ENCODE measurements at places on chromosomes 3 and 15.

DNA sequence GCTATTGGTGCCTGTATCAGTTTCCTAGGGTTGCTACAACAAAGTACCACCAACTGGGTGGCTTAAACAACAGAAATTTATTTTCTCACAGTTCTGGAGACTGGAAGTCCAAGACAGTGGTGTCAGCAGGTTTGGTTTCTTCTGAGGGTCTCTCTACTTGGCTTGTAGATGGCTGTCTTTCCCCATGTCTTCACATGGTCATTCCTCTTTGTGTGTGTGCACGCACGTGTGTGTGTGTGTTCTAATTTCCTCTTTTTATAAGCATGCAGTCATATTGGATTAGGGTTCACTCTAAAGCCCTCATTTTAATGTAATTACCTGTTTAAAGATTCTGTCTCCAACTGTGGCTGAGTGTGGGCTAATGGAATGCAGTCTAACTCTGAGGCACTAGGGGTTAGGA, 182.5 kb downstream of the SPATA16 start:
- DNase-seq = no peak

DNA sequence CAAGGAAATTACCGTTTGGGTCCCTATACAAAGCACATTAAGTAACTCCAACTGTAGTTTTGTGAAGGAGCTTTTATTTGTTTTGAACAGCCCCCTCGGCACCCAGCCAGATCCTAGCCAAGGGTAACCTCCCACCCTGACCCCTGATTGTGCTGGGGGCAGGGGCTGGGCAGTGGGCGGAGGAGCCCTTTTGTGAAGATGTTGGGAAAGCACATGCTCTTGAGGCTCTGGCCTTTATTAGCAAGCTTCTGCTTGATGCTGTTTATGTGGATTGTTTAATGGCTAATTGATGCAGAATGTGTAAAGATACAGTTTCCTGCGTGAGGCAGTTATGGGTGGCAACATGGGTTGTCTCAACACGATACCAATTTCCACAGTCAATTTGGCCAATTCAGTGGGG, 136.5 kb downstream of the MAP2K5 start:
- no peak for DNase-seq

DNA sequence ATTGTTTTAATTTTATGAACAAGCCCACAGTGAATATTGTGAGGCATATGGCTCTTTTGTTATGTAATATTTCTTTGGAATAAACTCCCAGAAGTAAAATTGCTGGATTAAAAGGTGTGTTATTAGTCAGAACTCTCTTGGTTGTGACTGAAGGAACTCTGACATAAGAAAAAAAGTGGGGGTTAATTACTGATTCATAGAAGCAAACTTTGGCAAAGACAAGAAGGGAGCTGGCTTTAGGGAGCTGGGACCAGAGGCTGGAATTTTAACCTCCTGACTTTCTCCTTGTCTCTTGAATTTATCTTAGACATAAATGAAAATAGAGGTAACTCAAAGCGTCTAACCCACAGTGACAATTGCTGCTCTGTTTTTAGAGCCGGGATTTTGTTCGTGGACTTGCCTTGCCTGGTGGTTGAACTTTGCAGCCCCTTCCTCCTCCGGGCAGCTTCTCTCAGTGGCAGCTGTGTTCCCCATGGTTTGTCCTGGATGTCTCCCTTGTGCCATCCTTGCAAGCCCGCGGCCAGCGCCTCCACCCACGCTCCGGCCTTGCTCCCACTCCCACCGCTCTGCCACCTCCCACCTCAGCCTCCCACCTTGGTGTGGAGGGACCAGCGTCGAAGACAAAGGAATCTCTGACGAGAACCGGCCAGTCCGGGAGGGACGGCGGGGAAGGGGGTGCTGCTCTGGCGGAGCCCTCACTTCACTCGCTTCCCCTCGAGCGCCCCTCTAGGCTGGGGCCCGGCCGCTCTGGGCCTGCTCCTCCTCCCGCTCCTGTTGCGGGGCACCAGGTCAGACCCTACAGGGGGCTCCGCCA, 28.0 kb downstream of the ARHGAP31 start:
- DNase-seq = no peak

DNA sequence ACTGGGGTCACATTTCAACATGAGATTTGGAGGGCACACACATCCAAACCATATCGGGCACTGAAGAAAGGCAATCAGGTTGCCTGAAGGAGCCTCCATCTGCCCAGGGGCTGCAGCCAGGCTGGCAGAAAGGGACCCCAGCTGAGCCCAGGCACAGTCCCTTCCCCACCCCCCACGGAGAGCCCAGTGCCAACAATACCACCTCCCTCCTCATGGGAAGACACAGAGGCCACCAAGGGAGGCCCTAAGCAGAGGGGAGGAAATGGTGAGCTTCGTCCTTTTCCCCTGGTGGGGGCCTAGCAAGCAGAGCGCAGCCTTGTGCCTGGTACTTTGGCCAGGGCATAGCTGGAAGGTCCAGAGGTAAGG, 3.0 kb upstream of the STRA6 start:
- no peak for DNase-seq

GRCh38 chr3:70006089-70006488, 6.6 kb downstream of the SAMMSON start:
- DNase-seq = no peak

GRCh38 chr3:14240366-14240765, 61.7 kb downstream of the LSM3 start:
- no peak for DNase-seq

DNA sequence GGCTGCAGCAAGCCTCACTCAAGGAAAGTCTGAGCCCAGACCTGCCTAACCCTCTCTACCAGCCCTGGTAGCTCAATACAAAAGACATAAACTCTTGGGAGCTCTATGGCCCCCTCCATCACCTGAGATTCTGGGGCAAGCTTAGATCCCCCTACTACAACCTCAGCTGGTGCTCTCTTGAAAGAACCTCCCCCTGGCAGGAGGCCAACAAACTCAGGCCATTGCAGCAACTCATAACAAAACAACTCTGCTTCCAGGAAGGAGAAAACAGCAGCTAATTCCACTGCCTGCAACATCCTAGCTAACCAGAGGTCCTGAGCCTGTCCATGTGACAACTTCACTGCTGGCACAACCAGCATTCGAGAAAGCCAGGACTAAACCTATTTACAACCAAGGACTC, 169.2 kb downstream of the ROBO1 start:
- DNase-seq = no peak

DNA sequence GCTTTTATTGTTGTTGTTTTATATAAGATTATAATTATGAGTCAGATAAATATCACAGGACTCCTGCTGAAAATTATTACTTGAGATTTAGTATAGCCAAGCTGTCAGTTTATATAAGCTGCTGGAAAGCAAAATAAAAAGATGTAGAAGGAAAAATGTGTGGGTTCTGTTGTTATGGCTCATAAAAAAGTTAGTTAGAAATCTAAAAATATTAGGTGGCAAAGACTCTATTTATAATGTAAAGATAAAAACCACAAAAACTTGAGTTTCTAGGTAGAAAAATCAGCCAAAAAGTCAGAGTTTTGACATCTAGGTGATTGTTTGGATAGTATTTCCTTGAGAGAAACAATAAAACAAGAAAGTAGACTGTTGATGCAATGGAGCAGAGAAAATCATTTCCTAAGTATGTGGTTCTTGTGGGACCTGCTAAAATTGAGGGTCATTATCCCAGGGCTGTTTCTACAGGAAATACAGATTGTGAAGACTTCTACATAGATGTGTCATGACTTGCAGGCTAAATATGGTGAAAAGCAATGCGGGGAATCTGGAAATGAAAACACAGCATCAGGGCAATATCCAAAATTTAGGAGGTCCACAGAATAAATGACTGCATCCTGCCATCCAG, 1109.6 kb upstream of the CADM2 start:
- no peak for DNase-seq

DNA sequence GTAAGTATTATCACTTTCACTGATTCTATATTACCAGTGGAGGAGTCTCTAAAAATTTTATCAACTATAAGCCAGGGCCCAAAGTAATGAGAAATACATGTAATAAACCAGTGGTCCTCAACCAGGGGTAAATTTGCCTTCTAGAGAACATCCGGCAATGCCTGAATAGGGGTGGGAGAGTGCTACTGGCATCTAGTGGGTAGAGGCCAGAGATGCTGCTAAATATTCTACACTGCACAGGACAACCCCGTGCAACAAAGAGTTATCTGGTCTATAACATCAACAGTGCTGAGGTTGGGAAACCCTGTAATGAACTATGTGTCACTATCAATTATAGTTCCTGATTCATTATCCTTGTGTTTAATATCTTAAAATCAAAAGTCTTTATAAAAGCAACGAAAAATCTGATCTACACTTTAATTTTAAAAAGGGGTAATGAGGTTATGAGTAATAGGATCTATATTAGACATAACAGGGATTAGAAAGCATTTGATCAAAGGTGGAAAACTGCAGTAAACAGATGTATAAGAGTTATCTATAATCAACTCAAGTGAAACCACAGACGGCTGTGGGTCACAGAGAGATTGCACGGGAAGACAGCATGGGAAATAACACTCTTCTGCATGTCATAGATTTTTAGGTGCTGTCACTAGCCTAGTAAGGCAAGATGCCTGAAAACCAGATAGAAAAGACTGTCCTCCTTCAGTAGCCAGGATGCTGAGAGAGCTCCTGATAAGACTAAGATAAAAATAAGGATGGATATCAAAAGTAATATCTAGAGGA, 2.0 kb downstream of the LYSMD2 start:
- no peak for DNase-seq

DNA sequence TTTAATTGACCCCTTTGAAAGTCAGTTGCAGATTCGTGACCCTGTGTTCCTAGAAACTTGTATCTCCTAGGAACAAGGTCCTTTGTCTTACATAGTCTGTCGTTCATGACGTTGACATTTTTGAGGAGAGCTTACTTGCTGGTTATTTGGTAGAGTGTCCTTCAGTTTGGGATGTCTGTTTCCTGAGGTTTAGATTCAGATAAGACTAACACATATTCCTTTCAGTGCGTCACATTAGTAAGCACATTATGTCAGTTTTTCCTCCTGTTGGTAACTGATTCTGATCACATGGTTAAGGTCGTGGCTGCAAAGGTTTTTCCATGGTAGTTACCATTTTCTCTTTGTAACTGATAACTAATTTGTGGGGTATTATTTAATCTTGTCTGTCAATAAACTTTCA, 80.8 kb downstream of the PCCB start:
- DNase-seq = no peak

- DNase-seq = no peak
These were observed 49.4 kb upstream of the CFAP161 start for GRCh38 chr15:81084716-81085115.

- no peak for DNase-seq
These were observed 460.3 kb upstream of the WNT5A start for GRCh38 chr3:55947406-55947805.

DNA sequence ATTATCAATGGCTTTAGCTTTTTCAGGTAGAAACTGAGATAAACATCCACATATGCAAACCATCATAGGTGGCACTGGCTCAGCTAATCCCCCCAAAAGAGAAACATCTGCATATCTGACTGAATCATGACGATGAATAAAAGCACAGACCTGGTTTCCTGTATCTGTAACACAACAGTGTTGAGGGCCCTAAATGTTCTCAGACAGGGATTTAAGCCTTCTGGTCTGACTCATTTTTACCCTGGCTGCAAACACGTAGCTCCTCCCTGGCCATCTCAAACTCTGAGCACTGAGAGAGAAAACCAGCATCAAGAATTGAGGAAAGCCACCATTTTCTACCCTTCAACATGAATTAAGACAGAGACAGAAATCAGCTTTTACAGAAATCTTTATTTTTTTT, 35.2 kb downstream of the GLB1 start:
- DNase-seq = no peak

- DNase-seq = no peak
These were observed 141.2 kb upstream of the LINGO1 start for GRCh38 chr15:77773903-77774302.

DNA sequence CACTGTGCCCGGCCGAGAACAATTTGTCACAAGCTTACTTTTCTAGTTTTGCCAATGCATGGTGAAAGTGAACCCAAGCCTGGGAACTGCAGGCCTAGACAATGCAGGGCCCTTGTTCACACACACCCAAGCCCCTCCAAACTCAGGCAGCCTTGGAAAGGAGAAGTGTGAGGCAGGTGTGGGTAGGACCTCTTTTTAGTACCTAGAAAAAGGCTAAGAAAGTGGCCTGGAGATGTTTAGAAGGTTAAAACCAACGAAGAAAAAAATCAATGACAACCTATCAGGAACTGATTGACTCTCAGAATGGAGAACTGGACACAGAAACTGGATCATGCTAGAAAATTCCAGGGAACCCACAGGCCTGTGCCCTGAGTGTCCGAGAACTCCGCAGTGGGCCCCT, 18.8 kb downstream of the IDH2 start:
- no peak for DNase-seq

DNA sequence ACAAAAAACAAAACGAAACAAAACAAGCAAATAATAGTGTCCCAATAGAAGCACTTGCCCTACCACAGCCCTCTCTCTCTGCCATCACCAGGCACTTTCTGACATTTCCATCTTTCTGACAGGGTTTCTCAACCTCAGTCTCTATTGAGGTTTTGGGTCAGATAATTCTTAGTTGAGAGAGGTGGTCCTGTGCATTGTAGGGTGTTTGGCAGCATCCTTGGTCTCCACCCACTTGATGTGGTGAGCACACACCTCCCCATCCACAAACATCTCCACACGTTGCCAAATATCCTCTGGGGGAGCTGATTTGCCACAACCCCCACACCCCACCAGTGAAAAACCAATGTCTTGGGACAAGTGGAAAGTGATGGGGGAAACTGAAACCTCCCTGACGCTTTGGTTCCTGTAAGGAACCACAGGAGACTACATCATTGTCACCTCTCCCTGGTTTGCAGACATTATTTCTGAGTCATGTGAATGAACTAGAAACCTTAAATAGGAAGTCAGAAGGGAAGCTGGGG, 733.7 kb upstream of the CFAP20DC start:
- DNase-seq = no peak

DNA sequence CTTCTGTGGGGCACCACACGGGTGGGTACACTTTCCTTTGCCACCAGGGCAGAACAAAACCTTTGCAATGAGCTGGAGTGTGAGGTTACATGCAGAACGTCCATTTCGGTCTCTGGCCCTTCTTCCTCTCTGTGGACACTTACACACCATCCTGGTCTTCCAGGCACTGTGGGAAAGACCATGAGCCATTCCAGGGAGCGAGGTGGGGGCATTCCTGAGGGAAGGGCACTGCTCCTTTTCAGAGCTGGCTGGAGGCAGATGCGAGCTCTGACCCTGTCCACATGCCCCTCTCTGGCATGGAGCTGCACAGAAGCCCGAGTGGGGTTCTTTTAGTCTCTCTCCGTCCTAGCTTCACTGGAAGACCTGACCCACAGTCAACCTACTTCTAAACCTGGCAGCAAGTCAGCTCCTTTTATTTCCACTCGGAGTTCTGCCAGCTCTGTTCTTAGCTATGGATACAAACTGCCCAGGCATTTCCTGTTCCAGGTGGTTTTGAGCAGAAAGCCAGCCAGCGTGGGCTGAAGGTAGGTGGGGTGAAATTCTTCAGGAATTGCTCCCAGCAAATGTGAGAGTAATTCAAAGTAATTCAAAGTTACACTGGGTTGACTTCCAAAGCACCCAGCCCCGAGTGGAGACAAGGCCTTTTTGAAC, 281.4 kb downstream of the ADAMTS17 start:
- DNase-seq = no peak

- DNase-seq = no peak
These were observed 705 bp downstream of the TMPRSS7 start for GRCh38 chr3:112035241-112035640.

Data from globus pallidus (tissue), 1 donor.